ENCODE measurements at places on chromosomes 11 and 22.

GRCh38 chr11:110903378-110903777 lies 191.1 kb upstream of the ARHGAP20 start:
- DNase-seq, result no peak

DNA sequence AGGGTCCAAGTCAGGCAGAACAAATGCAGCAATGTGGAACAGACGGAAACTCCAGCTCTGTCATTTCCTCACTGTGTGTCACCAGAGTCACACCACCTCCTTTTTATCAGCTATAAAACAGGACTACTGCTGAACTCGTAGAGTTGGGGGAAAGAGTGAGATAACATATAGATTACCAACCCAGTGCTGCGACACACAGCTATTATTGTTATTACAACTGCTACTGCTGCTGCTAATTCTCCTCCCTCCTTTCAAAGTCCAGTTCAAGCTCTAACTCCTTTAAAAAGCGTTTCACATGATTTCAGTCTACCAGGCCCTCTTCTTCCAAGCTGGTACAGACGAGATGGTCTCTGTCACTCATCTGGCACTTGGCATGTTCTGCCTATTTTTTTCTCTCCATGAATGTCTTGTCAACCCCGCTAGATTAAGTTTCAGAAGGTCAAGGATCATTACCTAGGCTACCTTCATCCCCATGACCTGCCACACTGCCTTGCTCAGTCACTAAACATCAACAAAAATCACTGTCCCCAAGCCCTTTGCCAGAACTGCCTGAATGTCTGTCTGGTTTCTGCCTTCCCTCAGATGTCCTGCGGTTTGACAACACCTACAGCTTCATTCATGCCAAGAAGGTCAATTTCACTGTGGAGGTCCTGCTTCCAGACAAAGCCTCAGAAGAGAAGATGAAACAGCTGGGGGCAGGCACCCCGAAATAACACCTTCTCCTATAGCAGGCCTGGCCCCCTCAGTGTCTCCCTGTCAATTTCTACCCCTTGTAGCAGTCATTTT lies 3.7 kb upstream of the MTFP1 start:
- DNase-seq, result no peak

- DNase-seq, result no peak
Measured at GRCh38 chr11:43360361-43361032, 1.8 kb downstream of the TTC17 start.

DNA sequence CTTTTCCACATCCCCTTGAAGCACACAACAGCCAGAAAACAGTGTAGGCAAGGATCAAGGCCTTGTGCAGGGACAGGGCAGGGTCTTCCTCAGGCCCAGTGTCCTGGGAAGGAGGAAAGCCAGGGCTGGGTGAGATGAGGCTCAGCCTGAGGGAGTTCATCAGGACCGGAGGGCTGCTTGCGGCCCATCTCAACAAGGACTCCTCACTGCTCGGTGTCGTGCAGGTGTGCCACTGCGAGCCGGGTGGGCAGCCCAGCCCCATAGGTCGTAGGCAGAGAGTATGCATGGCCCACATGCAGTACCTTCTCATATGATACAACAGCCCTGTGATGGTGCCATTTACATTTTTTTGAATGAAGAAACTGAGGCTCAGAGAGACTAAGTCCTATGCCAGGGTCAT lies 12.9 kb downstream of the SHISA8 start:
- DNase-seq, result no peak

GRCh38 chr11:69044111-69045013 lies 4.4 kb upstream of the TPCN2 start:
- peak; percentile 56 for DNase-seq

Measured in SW 1271 (cell line).